Fibroblast of lung (primary cell): ENCODE measurements at places on chromosomes 11 and 22. TPM values are rescaled to one million over a fixed set of nuclear protein-coding genes. Genes with fewer than 3 reads are reported as not detected.

- no peaks in the 10 kb centered on the region for H3K36me3 ChIP-seq
- no peak for DNase-seq
- no peak overlapping the region for H3K27ac ChIP-seq
- no peaks in the 10 kb centered on the region for H3K4me1 ChIP-seq
Measured at GRCh38 chr11:107157809-107158187, 139.5 kb upstream of the GUCY1A2 start.

- no peaks in the 10 kb centered on the region for H3K36me3 ChIP-seq
- no peaks in the 10 kb centered on the region for H3K4me1 ChIP-seq
- H3K27me3 ChIP-seq = no peaks in the 10 kb centered on the region
- H3K4me3 ChIP-seq = no peak overlapping the region
Measured at GRCh38 chr11:77441426-77441825, 32.5 kb downstream of the PAK1 start.

Gene RFPL1
- not detected in 2 replicates for total RNA-seq

- H3K27ac ChIP-seq = no peak overlapping the region
- DNase-seq = no peak
- H3K4me3 ChIP-seq = no peak overlapping the region
- H3K4me1 ChIP-seq = no peaks in the 10 kb centered on the region
Measured at GRCh38 chr11:104432981-104433380, 269.0 kb upstream of the PDGFD start.

Gene OR5T2
- total RNA-seq = not detected in 2 replicates

GRCh38 chr11:68317147-68317785, 4.9 kb downstream of the LRP5 start:
- no peak overlapping the region for H3K4me3 ChIP-seq
- no peaks in the 10 kb centered on the region for H3K36me3 ChIP-seq
- no peaks in the 10 kb centered on the region for H3K27me3 ChIP-seq
- no peak overlapping the region for H3K27ac ChIP-seq
- peaks cover 2% of the 10 kb centered on the region for H3K4me1 ChIP-seq
- no peak for DNase-seq

Gene SAA4
- not detected in 2 replicates for total RNA-seq

DNA sequence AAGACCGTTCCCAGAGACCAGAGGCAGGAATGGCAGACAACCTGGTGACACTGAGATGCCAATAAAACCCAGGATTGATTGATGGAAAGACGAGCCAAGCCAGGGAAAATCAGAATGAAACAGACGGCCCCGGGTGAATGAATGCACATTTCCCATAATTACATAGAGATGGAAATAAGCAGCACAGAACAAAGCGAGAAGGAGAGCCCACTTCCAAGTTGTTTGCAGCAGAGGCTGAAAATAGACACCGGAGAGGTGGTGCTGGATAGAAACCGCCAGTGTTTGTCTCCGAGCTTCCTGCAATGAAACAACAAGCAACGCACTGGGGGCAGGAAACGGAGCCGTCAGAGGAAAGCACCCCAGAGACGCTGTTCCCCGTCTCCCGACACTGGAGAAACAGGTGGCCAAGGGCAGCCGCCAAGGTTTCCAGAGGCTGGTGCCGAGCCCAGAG, 406.8 kb downstream of the SHANK2 start:
- no peak overlapping the region for H3K4me3 ChIP-seq
- H3K27me3 ChIP-seq = no peaks in the 10 kb centered on the region
- no peaks in the 10 kb centered on the region for H3K4me1 ChIP-seq
- DNase-seq = no peak

DNA sequence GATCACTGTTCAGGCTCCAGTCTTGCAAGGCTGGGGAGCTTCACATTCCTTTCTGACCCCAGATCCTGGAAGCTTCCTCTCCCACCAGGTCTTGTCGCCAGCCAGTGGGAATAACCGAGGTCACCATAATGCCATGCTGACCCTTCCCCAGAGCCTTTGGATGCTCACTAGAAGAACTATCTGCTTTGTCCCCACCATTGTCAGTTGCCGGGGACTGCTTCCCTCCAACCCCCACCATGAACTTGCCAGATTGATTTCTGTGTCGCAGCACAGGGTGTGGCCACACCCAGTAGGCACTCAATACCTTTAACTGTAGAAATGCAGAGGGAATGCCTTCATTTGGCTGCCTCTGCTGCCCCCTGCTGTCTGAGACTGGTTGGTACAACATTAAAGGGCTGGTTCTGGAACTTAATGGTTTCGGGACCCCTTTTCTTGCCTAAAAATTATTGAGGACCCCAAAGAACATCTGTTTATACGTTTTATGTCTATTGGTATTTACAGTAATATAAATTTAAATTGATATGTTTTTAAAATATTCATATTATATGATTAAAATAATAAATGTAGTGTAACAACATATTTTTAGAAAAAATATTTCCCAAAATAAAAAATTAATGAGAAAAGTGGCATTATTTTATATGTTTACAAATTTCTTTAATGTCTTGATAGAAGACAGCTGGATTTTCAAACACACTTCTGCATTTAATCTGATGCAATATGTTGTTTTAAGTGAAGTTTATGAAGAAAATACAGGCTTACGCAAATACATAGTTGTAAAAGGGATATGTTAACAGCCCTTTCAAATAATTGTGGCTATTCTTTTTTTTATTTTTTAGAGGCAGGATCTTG, 6.7 kb upstream of the GDPD5 start:
- H3K4me3 ChIP-seq = no peak overlapping the region
- peak; percentile 51 for DNase-seq
- no peak overlapping the region for H3K27ac ChIP-seq
- H3K36me3 ChIP-seq = no peaks in the 10 kb centered on the region

Gene VPREB1
- total RNA-seq = not detected in 2 replicates

- no peak overlapping the region for H3K27ac ChIP-seq
- H3K36me3 ChIP-seq = no peaks in the 10 kb centered on the region
- H3K4me1 ChIP-seq = no peaks in the 10 kb centered on the region
- no peak overlapping the region for H3K4me3 ChIP-seq
Measured at GRCh38 chr22:30806391-30806861, 111.8 kb downstream of the OSBP2 start.

Gene TCIRG1
- total RNA-seq = 42.1 and 46.2 TPM in 2 replicates

GRCh38 chr11:13000721-13001120, 8.4 kb upstream of the RASSF10 start:
- DNase-seq = peak; percentile 43
- H3K27me3 ChIP-seq = peaks cover 9% of the 10 kb centered on the region

Gene PRDM11
- 3.9 and 4.0 TPM in 2 replicates for total RNA-seq

Gene ACTN3
- total RNA-seq = under 0.01 TPM in 1 of 2 replicates, not detected in the other

GRCh38 chr22:19802001-19802893, 41.7 kb downstream of the TBX1 start:
- no peak overlapping the region for H3K27ac ChIP-seq
- peaks cover 5% of the 10 kb centered on the region for H3K4me1 ChIP-seq
- DNase-seq = no peak
- H3K36me3 ChIP-seq = no peaks in the 10 kb centered on the region

- no peaks in the 10 kb centered on the region for H3K36me3 ChIP-seq
- H3K4me1 ChIP-seq = no peaks in the 10 kb centered on the region
- no peaks in the 10 kb centered on the region for H3K27me3 ChIP-seq
- no peak overlapping the region for H3K27ac ChIP-seq
- peak; percentile 36 for DNase-seq
Measured at GRCh38 chr11:16239141-16240105, 116.9 kb downstream of the SOX6 start.

DNA sequence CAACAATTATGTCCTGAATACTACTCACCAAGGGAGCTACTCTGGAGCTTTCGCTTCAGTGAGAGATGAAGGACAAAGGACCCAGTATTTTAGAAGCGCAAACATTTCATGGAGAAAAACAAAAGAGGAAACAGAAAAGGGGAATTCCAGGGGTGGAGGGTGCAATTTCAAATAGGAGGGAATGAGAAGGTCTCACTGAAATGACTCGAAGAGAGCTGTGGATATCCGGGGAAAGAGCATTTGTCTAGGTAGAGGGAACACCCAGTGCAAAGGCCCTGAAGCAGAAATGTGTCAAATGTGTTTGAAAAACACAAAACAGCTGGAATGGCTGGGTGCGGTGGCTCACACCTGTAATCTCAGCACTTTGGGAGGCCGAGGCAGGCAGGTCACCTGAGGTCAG, 2.4 kb downstream of the RPS19BP1 start:
- H3K4me3 ChIP-seq = no peak overlapping the region
- H3K27ac ChIP-seq = no peak overlapping the region
- no peak for DNase-seq
- H3K4me1 ChIP-seq = peaks cover 17% of the 10 kb centered on the region

DNA sequence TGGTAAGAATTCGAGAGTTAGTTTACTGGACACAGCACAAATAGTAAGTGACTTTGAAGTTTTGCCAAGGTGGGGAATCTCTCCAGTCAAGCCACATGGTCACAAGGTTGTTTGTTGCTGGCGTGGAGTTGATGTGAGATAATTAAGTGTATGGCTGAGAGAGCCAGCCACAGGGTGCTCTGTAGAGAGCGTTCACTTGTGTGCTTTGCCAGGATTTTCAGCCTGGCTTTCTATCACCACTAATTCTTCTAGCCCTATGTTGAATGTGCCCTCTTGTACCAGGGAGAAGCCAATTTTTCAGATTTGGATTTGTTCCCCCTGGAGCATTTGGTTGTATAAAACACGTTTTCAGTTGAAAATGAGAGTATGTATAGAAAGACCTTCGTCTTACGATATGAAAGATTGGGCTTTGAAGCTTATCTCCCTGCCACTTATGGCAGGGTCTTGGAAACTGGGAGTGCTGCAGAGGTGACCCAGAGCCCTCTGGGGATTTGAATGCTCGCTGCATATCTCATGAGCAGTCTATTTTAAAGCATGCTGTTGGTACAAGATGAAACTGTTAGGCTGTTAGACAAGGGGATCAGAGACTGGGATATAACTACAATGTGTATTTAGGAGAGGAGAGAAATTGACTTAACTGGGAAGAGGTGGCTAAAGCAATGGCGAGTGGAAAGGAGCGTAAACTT, 28.6 kb downstream of the CSRP3 start:
- no peak for DNase-seq
- H3K4me3 ChIP-seq = no peak overlapping the region
- H3K27ac ChIP-seq = no peak overlapping the region
- H3K27me3 ChIP-seq = no peaks in the 10 kb centered on the region
- no peaks in the 10 kb centered on the region for H3K36me3 ChIP-seq
- no peaks in the 10 kb centered on the region for H3K4me1 ChIP-seq

Gene MMP27
- total RNA-seq = 0.17 TPM in 1 of 2 replicates, not detected in the other

Gene ANKRD13D
- 31.8 and 45.4 TPM in 2 replicates for total RNA-seq

- no peak for DNase-seq
- H3K27ac ChIP-seq = peak overlapping the region; percentile 43
- no peak overlapping the region for H3K4me3 ChIP-seq
- H3K4me1 ChIP-seq = peaks cover 21% of the 10 kb centered on the region
- H3K27me3 ChIP-seq = no peaks in the 10 kb centered on the region
Measured at GRCh38 chr11:47572715-47573255, 6.0 kb downstream of the KBTBD4 start.

DNA sequence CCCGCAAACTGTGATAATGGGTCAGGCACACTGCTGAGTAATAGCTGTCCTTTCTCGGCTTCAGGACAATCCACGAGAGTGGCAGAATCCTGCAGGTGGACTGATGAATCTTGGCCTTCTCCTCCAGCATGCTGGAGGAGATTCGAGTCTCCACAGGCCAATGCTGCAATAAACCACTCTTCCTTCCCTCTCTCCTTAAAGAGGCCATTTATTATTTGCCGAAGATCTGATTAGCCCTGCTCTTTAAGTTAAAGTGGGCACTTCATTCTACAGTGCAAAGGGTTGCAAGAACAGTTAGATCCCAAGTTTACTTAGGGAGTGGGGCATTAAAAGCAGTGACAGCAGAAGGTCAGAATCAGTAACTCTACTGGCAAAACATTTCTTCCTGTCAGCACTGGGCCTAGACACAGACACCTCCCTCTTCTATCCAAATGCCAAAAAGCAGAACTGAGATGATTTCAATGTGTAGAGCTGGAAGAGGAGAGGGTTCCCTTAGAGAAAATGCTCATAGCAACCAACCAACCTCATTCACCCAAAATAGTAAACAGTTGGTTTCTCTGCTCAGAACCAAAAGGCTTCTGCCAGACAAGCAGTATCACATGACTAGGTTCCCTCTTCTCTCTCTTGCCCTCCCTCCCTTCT, 121.7 kb downstream of the SGSM3 start:
- no peaks in the 10 kb centered on the region for H3K36me3 ChIP-seq
- peak overlapping the region; percentile 56 for H3K27ac ChIP-seq
- H3K4me1 ChIP-seq = peaks cover 20% of the 10 kb centered on the region

Gene NCAM1
- total RNA-seq = 0.51 and 2.6 TPM in 2 replicates

Gene ZNF280B
- total RNA-seq = 0.33 and 0.77 TPM in 2 replicates

GRCh38 chr22:43879901-43880540, 11.8 kb downstream of the PNPLA5 start:
- H3K36me3 ChIP-seq = no peaks in the 10 kb centered on the region
- no peak overlapping the region for H3K4me3 ChIP-seq
- no peak overlapping the region for H3K27ac ChIP-seq
- H3K4me1 ChIP-seq = no peaks in the 10 kb centered on the region

DNA sequence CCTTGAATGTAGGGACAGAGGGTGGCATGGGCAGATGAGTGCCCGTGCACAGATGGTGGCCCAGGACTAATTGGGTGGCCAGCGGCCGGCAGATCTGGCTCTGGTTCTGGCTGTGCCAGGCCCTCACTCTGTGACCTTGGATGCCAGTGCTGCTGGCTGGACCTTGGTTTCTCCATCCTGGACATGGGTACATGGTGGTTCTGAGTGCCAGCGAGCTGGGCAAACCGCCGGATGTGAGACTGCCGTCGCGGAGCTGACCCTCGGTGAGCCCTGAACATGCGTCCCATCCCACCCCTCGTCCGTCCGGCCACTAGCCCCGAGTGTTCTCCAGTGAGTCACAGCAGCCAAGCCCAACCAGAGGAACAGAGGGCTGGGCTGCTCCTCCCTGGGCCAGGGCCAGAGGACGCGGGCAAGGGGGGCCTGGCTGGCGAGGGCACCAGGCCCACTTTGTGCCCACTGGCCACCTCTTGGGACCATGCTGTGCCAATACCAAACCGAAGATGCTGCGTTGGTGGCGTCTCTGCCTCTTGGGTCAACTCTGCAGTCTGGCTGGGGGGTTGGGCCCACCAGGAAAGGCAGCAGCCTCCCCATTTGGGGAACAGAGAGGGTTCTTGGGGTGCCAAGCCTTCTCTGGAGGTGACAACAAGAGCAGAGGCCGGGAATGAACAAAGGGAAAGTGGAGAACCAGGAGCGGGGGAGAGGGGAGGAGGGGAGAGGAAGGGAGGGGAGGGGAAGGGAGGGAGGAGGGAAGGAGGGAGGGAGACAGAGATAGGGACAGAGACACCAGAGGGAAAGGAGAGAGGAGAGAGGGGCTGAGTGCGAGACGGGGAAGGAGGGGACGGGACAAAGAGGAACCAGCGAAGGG, 10.7 kb downstream of the LSP1 start:
- no peaks in the 10 kb centered on the region for H3K36me3 ChIP-seq
- peaks cover 5% of the 10 kb centered on the region for H3K27me3 ChIP-seq
- peak; percentile 92 for DNase-seq
- peak overlapping the region; percentile 7 for H3K4me3 ChIP-seq
- peak overlapping the region; percentile 27 for H3K27ac ChIP-seq
